Stimulated activated naive B cell treated with anti-CD40 and anti-IgM and Interleukin-4, amounts not matched to agents 10 μg/mL and 1 μg/mL and 100 μg/mL, for 72 hours (primary cell): ENCODE measurements at places on chromosomes 7 and 10.

DNA sequence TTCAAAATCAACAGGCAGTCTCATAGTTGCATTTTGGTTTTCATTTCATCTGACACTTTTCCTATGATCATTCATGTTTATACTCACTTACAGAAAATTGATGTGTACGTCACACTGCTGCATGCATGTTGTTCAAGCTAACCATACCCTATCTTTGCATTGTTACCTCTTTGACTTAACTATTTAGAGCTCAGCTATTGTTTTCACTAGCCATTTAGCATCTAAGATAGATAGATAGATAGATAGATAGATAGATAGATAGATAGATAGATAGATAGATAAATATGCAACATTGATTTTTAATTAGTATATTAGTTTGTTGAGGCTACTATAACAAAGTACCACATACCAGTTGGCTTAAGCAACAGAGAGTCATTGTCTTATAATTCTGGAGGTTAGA, 649.5 kb upstream of the KCND2 start:
- DNase-seq: no peak

GRCh38 chr7:3912291-3912690, 611.2 kb downstream of the SDK1 start:
- DNase-seq: no peak

GRCh38 chr10:74419958-74420375, 268.9 kb downstream of the ADK start:
- DNase-seq: no peak

GRCh38 chr10:82621680-82622079, 746.7 kb downstream of the NRG3 start:
- no peak for DNase-seq

- no peak for DNase-seq
Observed at GRCh38 chr7:91355695-91356435, 91.6 kb downstream of the FZD1 start.

GRCh38 chr10:14569274-14570060, 205.2 kb downstream of the FAM107B start:
- no peak for DNase-seq

DNA sequence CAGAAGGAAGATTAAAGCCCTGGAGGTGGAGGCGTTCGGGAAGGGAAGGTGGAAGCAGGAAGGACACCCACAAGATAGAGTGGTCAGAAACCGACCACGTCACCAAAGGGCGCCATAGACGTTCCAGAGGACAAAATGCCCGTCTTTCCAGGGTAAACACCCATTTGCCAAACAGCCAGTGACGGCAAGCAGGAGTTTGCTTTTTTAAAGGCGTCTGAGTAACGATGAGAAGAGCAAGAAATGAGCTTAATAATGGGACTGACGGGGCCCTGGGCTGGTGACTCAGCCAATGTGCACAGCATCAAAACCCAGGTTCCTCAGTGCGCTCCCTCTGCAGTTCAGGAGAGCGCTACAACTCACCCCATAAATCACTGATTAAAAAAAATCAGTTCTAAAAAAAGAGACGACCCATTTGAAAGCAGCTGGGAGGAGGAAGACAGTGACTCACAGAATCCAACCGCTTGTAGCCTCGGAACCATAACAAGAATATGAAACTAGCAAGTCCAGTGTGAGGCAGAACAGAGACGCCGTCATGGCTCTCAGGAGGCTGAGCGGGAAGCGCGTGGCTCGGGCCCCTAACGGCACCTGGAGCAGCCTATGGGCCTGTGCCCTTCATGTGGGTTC, 5.9 kb downstream of the DIP2C start:
- no peak for DNase-seq

GRCh38 chr7:41996381-41997035, 240.5 kb downstream of the GLI3 start:
- no peak for DNase-seq

- no peak for DNase-seq
Observed at GRCh38 chr7:116782177-116782711, 80.1 kb upstream of the CAPZA2 start.

GRCh38 chr7:74619235-74619860, 38.2 kb upstream of the GTF2I start:
- no peak for DNase-seq

DNA sequence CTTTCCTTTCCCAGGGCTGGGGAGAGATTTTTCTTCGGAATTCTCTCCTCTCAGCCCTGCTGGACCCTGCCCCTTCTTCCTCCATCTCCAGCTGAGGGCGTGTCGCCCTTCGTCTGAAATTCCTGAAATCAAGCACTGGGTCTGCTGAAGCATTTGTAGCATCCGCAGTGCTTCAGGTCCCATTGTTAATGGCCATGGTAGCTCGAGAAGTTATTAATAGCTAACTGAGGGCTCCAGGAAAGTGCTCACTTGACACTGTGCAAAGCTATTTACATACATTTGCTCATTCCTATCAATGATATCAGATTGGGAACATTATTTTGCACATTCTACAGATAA, 515 bp downstream of the FAM149B1 start:
- DNase-seq: no peak

GRCh38 chr7:52648872-52649271, 386.6 kb upstream of the POM121L12 start:
- no peak for DNase-seq

GRCh38 chr7:129434675-129435318, 565 bp downstream of the STRIP2 start:
- DNase-seq: no peak

DNA sequence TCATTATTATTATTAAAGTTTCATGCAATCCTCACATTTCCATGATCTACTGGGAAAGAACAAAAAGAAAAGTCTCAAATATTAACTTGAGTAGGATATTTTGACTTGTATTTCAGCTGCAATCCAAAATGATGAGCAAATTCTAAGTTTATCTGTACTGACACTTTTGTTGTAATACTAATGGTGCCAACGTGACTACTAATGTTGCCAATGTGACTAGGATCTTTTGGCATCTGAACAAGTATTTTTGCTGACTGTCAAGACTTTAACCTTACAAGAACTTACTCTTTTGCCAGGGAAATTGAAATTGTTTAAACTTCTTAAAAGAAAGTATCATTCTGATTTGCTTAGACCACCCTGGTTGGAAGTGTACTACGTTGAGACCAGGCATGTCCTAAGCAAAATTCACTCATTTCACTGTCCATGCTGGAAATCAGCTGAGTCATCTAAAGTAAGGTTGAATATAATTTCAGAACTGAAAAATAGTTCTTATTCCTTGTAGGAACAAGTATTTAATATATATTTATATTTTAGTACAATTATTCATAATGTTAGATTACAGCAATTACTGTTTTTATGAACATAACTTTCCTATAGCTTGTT, 78.5 kb upstream of the LYZL1 start:
- DNase-seq: no peak

DNA sequence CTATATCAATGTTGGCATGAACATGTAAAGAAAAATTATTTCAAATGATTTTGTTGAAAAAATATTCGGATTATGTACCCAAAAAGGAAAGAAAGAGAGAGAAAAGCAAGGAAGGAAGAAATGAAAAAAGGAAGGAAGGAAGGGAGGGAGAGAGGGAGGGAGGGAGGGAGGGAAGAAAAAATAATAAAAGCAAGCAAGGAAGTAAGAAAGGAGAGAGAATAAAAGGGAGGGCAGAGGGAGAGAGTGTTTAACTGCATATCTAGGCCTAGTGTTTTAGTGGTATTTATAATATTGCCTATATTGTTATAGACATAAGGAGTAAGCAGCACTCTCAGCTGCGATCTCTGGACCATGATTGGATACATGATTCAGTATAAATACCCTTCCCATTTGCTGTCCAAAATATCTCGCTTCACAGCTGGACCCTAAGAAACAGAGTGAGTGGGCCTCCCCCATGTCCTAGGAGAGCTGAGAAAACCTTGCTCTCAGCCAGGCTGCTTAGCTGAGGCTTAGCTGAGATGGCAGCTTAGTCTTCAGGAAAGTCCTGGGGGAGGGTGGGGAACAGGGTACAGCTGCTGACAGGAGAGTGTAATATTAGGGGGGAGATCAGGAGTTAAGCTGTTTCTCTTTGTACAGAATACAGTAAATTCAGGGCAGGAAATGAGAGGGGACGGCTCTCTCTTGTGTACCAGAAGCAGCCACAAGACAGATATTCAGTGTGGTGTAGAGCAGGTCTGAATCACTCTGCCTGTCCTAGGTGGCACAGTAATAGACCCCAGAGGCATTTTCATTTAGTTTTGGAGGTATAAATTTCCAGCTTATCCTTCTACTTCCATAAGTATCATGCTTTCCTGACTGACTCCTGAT, 66.8 kb upstream of the TARP start:
- no peak for DNase-seq

- DNase-seq: no peak
Observed at GRCh38 chr10:94353336-94353735, 9.4 kb downstream of the NOC3L start.

- no peak for DNase-seq
Observed at GRCh38 chr7:20191391-20191869, 25.8 kb downstream of the MACC1 start.

DNA sequence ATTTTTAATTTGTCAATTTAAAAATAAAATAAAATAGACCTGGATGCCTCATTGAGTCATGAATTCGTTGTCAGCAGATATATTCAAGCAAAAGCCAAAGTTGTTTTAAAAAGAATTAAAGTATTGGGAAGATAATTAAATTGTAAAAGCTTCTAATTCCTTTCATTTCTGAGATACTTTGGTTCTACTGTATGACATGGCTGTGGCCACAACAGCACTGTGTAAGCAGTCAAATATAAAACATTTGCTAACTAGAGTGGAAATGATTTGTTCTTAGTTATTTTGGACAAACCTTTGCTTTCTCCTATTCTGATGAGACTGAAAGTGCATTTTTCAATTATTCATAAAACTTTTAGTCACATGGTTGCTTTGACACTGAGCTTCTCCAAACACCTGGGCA, 143.6 kb upstream of the FAM13C start:
- DNase-seq: no peak

DNA sequence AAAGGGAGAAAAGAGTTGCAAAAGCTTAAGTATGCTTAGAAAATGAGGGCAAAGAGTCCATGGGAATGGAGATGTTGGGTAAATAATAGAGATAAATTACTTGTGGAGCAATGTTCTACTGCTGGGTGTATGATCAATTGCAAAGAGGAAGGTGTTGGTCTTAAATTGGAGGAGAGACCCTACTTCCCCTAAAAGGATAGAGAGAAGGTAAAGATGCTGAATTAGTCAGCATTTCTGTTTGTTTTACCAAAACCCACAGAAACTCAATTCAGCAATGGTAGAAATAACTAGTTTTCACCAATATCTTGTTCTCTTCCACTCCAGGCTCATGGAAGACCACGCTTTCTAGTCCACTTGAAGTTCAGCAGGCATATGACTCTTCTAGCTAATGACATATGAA, 32.1 kb downstream of the ASB4 start:
- DNase-seq: no peak

GRCh38 chr10:57785068-57785467, 482.6 kb downstream of the IPMK start:
- DNase-seq: no peak

DNA sequence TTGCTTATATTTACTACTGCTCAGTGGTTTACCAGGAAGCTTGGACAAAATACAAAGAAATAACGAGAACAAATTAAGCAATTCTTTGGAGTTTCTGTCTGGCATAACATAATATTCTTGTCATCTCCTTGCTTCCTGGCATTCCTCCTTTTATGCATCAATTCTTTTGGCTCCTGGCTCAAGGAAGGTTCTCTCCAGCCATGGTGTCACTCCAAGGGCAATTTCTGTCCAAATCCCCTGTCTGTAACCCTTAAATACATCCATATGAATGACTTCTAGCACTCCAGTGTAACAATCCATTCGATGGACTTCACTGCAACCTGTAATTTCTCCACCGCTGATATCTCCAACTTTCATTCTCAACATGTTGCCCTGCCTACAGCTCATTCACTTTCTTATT, 617.7 kb upstream of the ANKRD30A start:
- DNase-seq: no peak

GRCh38 chr10:31062856-31063255, 31.2 kb upstream of the ZNF438 start:
- no peak for DNase-seq

DNA sequence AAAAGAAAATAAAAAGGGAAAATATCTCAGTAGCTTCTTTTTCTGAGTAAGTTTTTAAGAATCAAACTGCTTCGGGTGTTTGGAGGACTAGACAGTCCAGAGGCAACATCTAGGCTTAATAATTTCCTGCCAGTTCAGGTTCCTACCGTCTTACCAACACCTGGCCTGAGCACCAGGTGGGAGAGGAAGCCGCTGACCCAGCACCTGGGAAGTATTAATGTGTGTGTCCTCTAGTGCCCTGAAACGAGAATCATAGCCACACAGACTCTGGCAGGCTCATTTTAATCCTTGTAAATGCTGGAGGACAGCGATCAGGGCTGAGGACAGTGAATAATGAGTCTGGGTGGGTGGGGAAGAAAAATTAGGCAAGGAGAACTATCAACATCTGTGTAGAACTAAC, 137.4 kb downstream of the ZNF438 start:
- DNase-seq: no peak

- no peak for DNase-seq
Observed at GRCh38 chr7:36370046-36370445, 19.6 kb upstream of the ANLN start.

DNA sequence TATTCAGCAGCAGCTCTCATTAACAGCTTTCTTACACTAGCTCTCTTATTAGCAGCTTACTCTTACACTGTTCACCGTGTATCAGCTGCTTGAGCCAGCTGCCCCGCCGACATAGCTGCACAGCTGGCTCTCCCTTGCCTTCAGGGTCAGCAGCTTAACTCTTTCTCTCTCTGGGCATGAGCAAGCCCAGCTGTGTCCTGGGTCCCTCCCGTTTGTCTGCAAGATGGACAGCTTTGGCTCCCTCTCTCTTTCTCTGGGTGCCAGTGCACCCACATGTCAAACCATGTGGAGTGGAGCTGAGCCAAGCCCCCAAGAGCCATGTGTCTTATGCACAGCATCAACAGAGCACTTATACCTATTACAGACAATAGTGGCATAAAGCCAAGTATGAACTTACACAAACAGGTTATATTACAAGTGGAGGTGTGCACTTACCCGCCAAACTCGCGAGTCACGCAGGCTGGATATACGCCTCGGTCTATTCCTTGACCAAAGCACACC, 35.7 kb upstream of the MTPAP start:
- no peak for DNase-seq

DNA sequence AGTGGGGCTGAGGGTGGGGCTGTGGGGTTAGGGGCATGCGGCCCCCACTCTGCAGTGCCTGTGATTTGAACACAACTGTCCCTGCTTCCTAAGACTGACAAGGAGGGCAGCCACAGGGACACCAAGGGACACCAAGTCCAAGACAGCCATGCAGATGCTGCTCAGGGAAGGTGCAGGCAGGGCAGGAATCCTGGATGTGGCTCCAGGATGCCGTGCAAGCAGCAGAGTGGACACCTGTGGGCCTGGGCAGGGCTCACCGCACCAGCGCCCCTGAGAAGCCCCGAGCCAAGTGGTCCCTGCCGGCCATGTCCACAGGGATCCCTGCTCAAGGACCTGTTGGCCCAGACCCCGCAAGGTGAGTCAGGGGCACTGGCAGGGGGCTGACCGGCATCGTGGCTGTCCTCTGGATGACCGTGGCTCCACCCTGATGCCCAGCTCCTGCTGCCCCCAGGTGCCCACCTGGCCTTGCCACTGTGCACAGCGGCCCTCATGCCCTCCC, 58.5 kb downstream of the STK32C start:
- DNase-seq: no peak

GRCh38 chr7:30389791-30390190, 88.8 kb downstream of the NOD1 start:
- no peak for DNase-seq

- DNase-seq: no peak
Observed at GRCh38 chr7:139871820-139872219, 42.8 kb downstream of the TBXAS1 start.

- DNase-seq: no peak
Observed at GRCh38 chr7:90726120-90726519, 130.0 kb downstream of the CDK14 start.
